Articular chondrocyte of knee joint (primary cell): ENCODE measurements at places on chromosomes 3 and 15. TPM values are rescaled to one million over a fixed set of nuclear protein-coding genes. Genes with fewer than 3 reads are reported as not detected.

Gene GPR149
- total RNA-seq, result not detected in 2 replicates

Gene DPPA4
- not detected in 2 replicates for total RNA-seq

Gene RARB
- total RNA-seq, result 12.0 and 13.4 TPM in 2 replicates

Gene NR1I2
- total RNA-seq, result 0.11 and 0.13 TPM in 2 replicates

Gene SLC9C1
- total RNA-seq, result under 0.01 TPM in 1 of 2 replicates, not detected in the other

Gene LIPH
- total RNA-seq, result under 0.01 TPM in 1 of 2 replicates, not detected in the other

Gene RPL39L
- 20.5 and 22.3 TPM in 2 replicates for total RNA-seq

Gene BFSP2
- not detected in 2 replicates for total RNA-seq

Gene HRH1
- total RNA-seq, result 34.6 and 41.0 TPM in 2 replicates

Gene ZNF620
- 1.2 and 1.6 TPM in 2 replicates for total RNA-seq

Gene GOLGA8R
- 2.7 and 4.1 TPM in 2 replicates for total RNA-seq

Gene HGD
- total RNA-seq, result 0.13 and 0.22 TPM in 2 replicates

Gene GPR62
- total RNA-seq, result 0.11 and 0.13 TPM in 2 replicates

Gene AADACL2
- not detected in 2 replicates for total RNA-seq

Gene SH3GL3
- 0.65 TPM in 1 of 2 replicates, not detected in the other for total RNA-seq

Gene TGM5
- total RNA-seq, result 0.22 and 0.78 TPM in 2 replicates

Gene ADAMTS17
- total RNA-seq, result 3.7 and 5.0 TPM in 2 replicates

Gene SEMA7A
- 7.1 and 12.7 TPM in 2 replicates for total RNA-seq

Gene MTFMT
- 23.1 and 26.1 TPM in 2 replicates for total RNA-seq

Gene SNTN
- total RNA-seq, result not detected in 2 replicates

Gene WNT7A
- not detected in 2 replicates for total RNA-seq

Gene IGSF10
- total RNA-seq, result 6.9 and 7.2 TPM in 2 replicates

Gene ALPK3
- total RNA-seq, result 0.78 and 2.8 TPM in 2 replicates

Gene COL8A1
- total RNA-seq, result 32.1 and 134 TPM in 2 replicates

Gene FANCD2OS
- not detected in 2 replicates for total RNA-seq

Gene ITIH1
- total RNA-seq, result not detected in 2 replicates
